Right lung (tissue), 10 donors: ENCODE measurements at places on chromosomes 12 and 14. TPM values are rescaled to one million over a fixed set of nuclear protein-coding genes. Genes with fewer than 3 reads are reported as not detected.

Gene EIF5
- 212 TPM for polyA plus RNA-seq

Gene CLEC7A
- 3.5 TPM for polyA plus RNA-seq

Gene PLXNC1
- polyA plus RNA-seq, result 10.0 TPM

DNA sequence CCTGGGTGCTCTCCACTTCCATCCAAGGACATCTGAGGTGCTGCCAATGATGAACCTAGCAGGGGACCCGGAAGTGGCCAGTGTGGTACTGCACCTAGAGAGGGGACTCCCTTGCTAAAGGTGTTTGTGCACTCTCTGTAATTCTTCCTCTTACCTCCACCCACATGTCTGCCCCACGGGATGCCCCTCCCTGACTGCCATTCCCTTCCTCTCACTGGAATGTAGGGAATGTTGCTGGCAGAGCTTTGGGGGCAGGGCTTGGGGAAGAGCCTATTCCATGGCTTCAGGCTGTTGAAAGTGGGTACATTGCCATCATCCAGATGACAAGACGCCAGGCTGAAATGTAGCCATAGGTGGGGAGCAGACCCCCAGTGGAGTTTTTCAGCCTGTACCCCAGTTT, 153.2 kb downstream of the SMOC1 start:
- DNase-seq, result no peak

- DNase-seq, result peak; percentile 69
These were observed 73.8 kb downstream of the SYNE3 start for GRCh38 chr14:95442633-95443021.

DNA sequence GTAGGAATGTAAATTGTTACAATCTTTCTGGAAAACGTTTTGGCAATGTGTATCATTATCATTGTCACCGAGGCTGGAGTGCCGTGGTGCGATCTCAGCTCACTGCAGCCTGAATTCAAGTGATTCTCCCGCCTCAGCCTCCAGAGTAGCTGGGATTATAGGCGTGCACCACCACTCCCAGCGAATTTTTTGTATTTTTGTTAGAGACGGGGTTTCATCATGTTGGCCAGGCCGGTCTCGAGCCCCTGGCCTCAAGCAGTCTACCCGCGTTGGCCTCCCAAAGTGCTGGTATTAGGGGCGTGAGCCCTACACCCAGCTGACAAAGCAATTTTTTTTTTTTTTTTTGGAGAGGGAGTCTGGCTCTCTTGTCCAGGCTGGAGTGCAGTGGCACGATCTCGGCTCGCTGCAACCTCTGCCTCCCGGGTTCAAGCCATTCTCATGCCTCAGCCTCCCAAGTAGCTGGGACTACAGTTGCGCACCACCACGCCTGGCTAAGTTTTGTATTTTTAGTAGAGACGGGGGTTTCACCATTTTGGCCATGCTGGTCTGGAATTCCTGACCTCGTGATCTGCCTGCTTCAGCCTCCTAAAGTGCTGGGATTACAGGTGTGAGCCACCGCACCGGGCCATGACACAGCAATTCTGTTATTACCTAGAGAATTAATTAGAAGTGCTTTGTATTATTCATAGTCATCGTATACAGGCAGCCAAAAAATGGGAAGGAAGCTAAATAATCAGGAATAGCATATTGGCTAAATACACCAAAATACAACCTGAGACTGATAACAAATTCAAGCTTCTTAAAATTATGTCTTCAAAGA, 1.2 kb downstream of the ACTR6 start:
- no peak for DNase-seq

DNA sequence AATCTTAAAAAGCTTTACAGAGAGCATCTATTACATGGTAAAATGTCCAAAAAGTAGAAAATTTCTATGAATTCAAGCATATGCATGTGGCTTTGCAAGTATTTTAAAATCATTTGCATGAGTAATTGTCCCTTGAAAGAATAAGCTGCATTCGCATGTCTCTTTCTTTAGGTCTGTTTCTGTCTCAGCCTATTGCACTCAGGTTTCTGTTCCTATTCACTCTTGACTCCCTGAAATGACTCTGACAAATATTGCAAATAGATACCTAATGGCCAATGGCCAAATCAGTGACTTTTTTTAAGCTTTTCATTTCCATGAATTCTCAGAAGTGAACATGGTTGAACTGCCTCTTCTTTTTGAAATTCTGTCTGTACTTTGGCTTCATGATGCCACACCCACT, 6.4 kb upstream of the TTC8 start:
- DNase-seq, result no peak
